ENCODE measurements at places on chromosomes 1 and 21.

- DNase-seq = peak; percentile 2
Observed at GRCh38 chr21:15617964-15618363, 111.8 kb upstream of the USP25 start.

DNA sequence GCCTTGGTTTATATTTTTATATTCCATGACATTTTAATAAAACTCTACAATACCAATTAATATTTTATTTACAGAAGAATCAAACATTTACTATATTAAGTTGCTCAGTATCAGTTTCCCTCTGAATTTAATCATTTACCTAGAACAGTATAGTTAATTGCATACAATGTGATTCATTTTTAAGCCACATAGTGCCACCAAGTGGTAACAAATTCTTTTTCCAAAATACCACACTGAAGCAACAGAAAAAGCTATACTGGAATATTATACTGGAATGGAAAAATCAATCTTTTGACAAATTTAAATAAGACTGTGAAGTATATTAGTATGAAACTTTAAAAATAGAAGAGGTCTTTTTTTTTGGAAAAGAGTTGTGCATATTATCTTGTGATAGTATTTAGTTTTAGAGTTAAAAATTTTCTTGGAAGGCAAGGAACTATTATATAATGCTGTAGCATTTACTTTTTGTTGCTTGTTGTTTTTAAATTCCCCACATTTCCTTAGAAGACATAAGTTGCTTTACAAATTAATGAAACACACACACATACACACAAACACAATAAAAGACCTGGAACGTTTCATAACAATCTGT lies 57.3 kb downstream of the ZNF644 start:
- DNase-seq = no peak

GRCh38 chr1:84347271-84347931 lies 45.9 kb downstream of the SAMD13 start:
- no peak for DNase-seq

DNA sequence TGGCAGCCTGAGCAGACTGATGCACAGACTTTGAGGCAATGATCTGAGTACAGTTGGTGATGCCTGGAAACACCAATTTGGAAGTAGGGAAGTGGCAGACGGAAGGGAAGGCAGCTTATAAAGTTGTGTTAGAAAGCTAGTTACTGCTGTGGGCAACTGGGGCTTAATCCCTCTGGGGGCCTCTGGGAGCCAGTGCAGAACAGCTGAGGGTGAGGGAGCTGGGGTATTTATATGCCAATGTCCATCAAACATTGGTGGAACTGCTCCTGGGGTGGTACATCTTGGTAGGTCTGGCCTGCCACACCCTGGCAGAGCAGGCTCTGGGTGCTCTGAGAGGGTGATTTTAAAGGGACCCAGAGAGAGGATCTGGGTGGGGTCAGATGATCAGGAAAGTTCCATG lies 28.1 kb downstream of the TNFRSF8 start:
- no peak for DNase-seq

DNA sequence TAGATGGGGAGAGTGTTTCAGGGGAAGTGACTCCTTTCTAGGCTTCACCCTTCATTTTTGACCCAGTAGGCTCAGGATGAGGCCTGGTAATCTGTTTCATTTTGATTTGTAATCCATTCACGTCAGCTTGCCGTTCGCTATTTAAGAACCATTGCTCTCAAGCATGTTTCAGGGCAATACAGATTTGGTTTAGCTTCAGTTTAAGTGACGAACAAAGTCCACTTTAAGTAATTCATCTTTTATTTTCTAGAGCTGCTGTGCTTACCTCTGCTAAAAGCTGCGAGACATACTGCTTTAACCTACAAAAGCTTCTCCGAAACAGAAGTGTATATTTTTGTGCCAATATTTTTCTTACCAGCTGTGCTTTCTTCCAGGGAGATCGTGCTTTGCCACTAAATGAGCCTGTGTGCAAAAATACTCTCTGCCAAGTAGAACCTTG lies 8.9 kb upstream of the FMO3 start:
- DNase-seq = no peak

GRCh38 chr1:84701376-84701775 lies 11.1 kb upstream of the SSX2IP start:
- no peak for DNase-seq

- DNase-seq = no peak
Observed at GRCh38 chr1:85839459-85839858, 131.2 kb upstream of the ZNHIT6 start.

- DNase-seq = no peak
Observed at GRCh38 chr1:205046870-205047269, 3.9 kb downstream of the CNTN2 start.

- no peak for DNase-seq
Observed at GRCh38 chr1:7403265-7404045, 367.6 kb upstream of the VAMP3 start.

DNA sequence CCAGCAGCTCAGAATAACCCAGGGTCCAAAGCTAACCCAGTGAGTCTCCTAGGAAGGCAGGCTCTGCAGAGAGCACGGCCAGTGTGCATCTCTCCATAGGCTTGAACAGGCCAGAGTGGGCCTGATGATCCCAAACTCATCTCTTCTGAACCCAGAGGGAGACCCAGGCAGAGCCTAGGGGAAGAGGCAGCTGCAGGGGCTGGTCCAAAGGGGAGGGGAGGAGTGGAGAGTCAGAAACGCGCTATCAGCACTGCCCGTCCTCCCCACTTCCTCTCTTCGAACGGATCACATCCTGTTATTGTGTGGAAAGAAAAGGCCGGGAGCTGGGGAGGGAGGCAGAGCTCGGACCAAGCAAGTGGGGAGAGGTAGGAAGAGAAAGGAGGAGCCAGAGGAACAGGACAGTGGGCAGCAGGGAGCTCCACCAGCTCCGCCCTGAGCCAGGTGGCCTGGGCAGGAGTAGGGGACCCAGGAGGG lies 20.2 kb downstream of the TAL1 start:
- DNase-seq = no peak

- no peak for DNase-seq
Observed at GRCh38 chr1:201609661-201610318, 70.9 kb downstream of the NAV1 start.

DNA sequence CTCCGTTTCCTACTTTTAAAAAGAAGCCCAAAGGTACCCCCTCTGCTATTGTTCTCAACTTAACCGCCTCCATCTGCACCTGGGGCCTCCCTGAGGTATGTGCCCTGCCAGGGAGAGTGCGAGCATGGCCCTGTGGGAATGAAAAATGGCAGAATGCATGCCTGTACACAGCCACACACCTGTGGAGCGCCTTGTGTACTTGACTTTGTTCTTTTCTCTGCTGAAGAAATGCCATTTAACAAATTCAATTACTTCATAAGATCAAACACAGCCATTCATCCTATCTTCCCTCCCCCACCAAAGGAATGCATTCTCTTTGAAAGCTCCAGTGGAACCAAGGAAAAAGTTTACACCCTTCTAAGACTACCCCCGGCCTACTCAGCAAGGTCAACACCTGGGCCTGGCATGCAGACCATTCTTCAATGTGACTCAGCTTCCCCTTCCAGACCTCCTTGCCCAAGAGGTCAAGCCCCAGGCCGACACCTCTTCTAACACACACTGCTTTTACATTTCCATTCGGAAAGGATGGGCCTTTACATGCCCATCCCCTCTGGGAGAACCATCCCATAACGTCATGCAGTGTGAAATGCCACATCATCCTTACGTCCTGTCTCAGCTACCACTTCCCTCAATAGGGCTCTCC lies 123.7 kb downstream of the SMYD2 start:
- DNase-seq = no peak

- no peak for DNase-seq
Observed at GRCh38 chr1:24481101-24481500, 21.5 kb upstream of the RCAN3 start.

DNA sequence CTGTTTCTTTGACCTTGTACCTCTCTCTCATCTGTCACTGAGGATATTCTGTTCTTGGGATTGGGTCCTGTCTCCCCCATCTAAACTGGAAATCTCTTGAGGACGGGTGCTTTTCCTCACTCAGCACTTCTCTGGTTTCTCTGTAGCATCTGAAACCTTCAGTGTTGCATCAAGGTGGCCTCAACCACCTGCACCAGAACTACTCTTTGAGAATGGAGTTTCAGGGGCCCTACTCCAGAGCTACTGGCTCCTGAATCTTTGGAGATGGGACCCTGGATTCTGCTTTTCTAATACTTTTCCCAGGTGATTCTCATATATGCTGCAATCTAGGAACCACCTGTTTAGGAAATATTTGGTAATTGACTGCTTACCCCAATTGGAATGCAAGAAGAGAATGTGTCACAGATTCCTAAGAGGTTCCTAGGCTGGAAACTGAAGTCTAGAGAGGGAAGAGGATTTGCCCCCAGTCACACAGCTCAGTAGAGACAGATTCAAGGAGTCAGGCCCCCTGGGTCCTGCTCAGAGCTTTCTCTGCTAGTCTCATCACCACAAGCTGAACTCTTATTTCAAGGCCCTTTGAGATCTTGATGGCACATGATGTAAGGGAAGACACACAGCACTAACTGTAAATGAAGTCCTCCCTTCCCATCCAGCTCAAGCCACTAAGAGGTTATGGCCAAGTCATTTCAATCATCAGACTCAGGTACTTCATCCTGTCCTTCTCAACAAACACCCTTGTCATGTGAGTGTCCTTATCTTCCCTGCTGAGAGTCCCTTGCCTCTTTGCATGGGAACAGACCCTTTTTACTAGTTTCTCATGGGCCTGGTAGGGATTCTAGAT lies 48.7 kb downstream of the EIF2D start:
- DNase-seq = no peak

GRCh38 chr1:157201767-157202166 lies 63.6 kb upstream of the ETV3 start:
- DNase-seq = no peak

DNA sequence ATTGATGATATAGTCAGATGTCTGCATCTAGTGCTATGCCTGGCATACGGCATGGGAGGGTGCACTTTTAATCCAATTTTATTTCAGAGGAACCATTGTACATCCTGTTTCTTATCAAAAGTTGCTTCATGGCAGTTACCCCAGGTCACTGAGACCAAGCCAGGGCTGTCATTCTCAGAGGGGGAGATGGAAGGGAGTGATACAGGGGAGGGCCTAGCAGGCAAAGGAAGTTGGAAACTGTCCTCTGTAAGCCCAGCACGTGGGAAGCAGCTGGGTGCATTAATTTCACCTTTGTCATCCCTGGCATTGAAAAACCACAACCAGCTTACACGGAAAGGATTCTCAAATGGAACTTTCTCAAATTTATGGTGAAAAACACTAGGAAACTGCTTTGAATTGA lies 458.7 kb upstream of the ADAMTS5 start:
- no peak for DNase-seq

GRCh38 chr1:21220815-21221214 lies 44.1 kb upstream of the EIF4G3 start:
- no peak for DNase-seq

- no peak for DNase-seq
Observed at GRCh38 chr1:182359645-182360044, 31.9 kb downstream of the GLUL start.

DNA sequence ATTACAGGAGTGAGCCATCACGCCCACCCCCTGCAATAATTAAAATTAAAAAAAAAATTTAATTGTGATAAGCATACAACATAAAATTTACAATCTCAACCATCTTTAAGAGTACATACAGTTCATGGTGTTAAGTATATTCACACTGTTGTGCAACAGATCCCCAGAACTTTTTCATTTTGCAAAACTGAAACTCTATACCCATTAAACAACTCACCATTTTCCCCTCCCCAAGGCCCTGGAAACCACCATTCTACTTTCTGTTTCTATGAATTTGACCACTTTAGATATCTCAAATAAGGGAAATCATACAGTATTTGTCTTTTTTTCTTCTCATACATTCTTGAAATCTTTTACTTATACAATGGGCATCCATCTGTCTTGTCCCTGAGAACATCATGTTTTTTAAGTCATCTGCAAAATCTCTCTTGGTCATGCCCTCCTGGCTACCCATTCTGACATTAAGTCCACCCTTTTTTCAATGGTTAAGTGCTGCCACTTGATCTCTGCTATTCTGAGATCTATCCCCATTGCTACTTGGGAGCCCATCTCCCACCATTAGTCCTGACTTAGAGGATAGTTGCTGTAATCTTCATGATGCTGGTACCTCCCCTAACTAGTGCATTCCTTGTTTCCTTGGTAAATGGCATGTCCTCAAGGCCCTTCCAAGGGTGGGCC lies 39.4 kb upstream of the ZFYVE9 start:
- DNase-seq = no peak

DNA sequence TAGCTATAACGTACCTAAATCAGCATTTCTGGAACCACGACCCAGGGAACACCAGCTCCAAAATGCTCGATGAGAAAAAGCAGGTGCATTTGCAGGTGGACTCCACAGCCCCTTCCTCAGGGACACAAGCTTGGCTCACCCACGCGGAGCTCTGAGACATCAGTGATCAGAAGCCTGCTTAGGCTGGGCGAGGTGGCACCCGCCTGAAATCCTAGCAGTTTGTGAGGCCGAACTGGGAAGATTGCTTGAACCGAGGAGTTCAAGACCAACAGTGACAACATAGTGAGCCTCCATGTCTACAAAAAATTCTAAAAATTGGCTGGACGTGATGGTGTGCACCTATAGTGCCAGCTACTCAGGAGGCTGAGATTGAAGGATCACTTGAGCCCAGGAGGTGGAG lies 2.5 kb upstream of the TSPEAR start:
- DNase-seq = no peak

GRCh38 chr1:8625981-8626898 lies 191.2 kb downstream of the RERE start:
- no peak for DNase-seq

DNA sequence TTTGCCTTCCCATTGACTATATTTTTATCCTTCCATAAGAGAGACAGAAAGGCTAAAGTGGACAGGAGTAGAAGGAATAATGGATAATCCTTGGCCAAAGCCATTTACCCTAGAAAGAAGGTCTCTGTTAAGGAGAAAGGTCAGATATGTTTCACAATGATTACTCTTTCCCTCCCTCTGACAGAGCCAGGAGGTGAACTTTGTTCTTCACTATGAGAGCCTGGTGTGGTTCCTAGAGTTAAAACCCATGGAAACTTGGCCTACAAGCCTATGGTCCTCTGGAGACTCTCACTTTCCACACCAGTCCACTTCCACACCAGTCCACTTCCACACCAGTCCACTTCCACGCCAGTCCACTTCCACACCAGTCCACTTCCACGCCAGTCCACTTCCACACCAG lies 479.9 kb upstream of the ZP4 start:
- no peak for DNase-seq

DNA sequence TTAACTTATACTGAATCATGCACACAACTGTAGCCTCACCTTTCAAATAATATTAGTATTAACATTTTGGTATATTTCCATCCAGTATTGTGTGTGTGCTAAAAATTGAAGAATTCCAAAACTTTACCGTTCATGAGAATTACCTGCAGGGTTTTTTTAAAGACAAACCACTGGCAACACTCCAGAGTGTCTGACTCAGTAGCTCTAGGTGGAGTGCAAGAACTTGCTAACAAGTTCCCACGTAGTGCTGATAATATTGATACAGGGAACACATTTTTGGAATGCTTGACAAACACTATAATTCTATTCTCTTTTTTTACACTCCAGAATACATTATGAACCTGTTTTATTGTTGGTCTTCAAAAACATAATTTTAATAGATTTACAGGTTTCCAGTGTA lies 27.7 kb upstream of the SLC5A9 start:
- no peak for DNase-seq

- DNase-seq = no peak
Observed at GRCh38 chr1:85001742-85002141, 4.8 kb upstream of the MCOLN2 start.

GRCh38 chr1:232335261-232335660 lies 294.7 kb downstream of the SIPA1L2 start:
- DNase-seq = no peak

Data from brain pericyte (primary cell).